Metanephros (tissue), 2 donors: ENCODE measurements at places on chromosomes 3 and 15. TPM values are rescaled to one million over a fixed set of nuclear protein-coding genes. Genes with fewer than 3 reads are reported as not detected.

Gene ALPK3
- 20.2 TPM for total RNA-seq

Gene ZNF619
- total RNA-seq = 9.6 TPM

Gene TPRG1
- total RNA-seq = 3.9 TPM

Gene CLSTN2
- total RNA-seq = 6.8 TPM

Gene ADCY5
- 17.2 TPM for total RNA-seq

Gene MESP2
- total RNA-seq = 0.41 TPM

Gene RETNLB
- total RNA-seq = not detected

Gene ETV5
- total RNA-seq = 24.5 TPM

Gene DNAJC19
- 34.8 TPM for total RNA-seq

Gene GATM
- 269 TPM for total RNA-seq

Gene ANKRD34C
- total RNA-seq = 0.12 TPM

Gene SLC51B
- total RNA-seq = 1.5 TPM

Gene SLC28A1
- total RNA-seq = 6.6 TPM

Gene CHRNA3
- total RNA-seq = 0.41 TPM
